Brain pericyte (primary cell): ENCODE measurements at places on chromosomes 11 and 22.

DNA sequence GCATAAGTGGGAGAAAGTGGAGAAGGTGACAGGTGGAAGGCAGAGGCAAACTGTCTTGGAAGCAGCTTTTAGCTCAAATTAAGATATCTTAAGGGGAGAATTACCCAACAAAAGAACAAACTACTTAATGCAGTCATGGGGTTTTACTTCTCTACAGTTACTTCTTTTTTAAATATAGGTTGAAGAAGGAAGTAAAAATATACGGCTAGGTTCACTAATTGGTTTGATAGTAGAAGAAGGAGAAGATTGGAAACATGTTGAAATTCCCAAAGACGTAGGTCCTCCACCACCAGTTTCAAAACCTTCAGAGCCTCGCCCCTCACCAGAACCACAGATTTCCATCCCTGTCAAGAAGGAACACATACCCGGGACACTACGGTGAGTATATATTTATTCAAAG, 40.8 kb downstream of the PDHX start:
- no peak for DNase-seq

DNA sequence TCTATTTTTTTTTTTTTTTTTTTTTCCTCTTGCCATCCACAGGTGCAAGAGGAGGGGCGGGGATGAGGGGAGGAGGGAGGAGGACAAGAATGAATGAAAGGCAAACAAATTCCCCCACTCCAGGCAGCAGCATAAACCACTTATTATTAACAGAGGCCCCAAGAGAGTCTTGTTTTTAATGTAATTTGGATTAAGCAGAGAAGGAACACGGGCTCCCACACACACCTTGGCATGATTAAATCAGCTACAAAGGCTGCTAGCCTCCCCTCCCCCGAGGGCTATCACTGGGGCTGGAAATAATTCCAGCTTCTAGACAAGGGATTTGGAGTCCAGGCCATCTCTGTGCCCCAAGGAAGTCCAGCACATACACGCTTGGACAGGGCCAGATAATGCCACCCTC, 93.4 kb upstream of the DRD2 start:
- no peak for DNase-seq

- no peak for DNase-seq
These were observed 682.3 kb downstream of the TBC1D22A start for GRCh38 chr22:47444746-47445065.

- DNase-seq, result no peak
These were observed 22.8 kb upstream of the TP53AIP1 start for GRCh38 chr11:128965485-128965884.

- DNase-seq, result no peak
These were observed 342.7 kb downstream of the TENM4 start for GRCh38 chr11:79098146-79098545.

GRCh38 chr11:109426442-109427240, 4.7 kb downstream of the C11orf87 start:
- DNase-seq, result no peak

DNA sequence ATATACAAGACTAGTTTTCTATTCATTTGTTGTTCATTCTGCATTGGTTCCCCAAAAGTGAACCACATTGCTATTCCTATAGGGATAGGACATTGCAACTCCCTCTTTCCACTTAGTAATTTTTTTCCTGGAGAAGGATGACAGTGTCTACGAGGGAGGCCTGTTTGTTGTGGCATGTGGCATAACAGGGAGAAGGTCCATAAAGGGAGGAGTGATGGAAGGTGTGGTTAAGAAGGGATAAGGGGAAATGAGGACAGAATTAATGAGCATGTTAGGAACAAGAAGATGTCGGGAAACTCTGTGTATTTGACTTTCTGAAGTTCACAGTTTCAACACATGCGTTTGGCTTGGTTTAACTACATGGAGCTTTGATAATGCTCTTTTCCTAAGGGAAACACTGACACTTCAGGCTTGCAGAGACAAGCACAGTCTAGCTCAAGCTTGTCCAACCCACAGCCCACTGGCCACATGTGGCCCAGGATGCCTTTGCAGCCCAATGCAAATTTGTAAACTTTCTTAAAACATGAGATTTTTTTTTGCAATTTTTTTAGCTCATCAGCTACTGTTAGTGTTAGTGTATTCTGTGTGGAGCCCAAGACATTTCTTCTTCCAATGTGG, 149.7 kb downstream of the TRPC6 start:
- DNase-seq, result no peak

DNA sequence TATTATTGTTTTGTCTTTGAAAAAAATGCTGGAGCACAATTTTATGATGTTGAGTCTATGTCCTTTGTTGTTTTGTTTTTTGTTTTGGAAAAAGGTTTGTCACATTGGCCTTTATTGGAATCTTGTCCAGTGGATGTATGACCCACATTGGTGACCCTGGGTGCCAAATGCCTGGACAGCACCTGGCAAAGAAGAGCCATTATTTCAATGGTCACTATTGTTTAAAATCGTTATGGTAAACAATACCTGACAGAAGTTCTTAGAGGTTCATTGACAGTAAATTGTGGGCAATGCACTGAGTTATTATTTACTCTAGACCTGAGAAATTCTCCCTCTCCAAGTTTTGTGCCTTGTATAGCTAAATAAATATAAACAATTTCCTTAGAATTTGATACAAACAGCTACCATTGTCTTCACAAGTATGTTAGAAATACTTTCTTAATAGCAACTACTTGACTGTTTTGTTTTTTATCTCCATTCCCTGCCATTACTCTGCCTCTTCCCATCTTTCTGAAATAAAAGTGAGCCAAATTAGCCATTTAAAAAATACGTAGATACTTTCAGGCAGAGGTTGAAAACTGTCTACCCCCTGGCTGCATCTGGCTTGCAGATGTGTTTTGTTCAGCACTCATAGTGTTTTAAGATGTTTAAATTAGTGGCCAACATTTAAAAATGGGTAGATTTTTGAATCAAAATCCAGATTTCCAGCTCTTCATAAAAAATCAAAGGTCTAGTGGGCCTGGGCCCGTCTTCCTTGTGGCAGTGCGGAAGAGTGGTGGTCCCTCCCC, 39.9 kb downstream of the BMAL1 start:
- DNase-seq, result no peak

DNA sequence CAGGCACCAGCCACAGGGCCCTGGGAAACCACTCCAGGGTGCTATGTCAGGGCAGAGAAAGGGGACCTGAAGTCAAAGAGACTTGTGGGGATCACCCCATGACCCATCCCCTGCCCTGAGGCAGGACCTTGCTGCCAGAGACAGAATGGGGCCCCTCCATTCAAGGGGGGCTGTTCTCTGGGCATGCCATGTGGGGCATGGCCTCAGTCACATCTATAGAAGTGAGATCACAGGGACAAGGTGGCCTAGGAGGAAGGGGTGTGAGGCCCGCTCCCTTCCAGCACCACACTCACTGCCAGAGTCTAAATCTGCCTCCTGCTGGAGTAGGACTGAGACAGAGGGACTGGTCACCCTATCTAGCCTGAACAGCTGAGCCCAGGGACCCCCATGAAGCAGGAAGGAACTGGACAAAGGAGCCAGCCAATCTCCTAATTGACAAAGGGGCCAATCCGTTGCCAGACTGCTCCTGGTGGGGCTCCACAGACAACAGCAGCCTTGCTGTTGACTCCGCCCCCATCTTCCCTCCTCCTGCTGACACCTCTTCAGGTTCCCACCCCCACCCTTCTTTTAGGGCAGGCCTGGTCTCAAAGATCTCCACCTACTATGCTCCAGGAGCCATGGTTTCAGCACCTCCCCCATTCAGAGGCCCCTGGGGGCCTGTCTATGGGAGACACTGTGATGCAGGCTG, 26.0 kb downstream of the NEAT1 start:
- DNase-seq, result no peak

- no peak for DNase-seq
These were observed 517.3 kb downstream of the TBC1D22A start for GRCh38 chr22:47279746-47280145.

DNA sequence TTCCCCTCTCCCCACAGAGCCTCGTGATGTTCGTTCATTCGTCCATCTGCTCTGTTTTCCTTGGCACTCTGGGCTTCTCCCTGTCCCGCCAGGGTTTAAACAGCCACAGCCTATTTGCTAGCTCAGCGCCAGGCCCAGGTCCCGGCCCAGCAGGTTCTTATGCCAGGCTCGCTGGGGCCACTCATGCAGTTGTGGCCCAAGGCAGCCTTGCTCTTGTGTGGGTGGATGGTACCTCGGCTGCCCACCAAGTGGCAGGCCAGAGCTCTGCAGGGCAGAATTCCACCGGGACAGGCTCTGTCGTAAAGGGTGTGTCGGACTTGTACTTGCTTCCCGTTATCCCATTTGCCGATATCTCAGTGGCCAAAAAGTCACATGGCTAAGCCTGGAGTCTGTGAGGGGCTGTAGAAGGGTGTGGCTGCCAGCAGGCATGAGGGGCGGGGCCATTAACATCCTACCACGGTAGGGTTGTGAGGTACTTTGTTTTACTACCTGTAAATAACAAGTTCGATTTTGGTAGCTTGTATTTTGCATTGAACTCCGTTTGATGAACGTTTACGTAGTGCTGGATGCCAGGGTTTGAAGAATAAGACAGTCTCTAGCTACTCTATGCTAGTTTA, 7.9 kb downstream of the FAM118A start:
- DNase-seq, result no peak

- DNase-seq, result no peak
These were observed 56.8 kb downstream of the CDKN1C start for GRCh38 chr11:2828585-2829330.

GRCh38 chr22:17566776-17567175, 3.5 kb downstream of the SLC25A18 start:
- no peak for DNase-seq

- no peak for DNase-seq
These were observed 612.8 kb downstream of the INSC start for GRCh38 chr11:15727520-15727914.

DNA sequence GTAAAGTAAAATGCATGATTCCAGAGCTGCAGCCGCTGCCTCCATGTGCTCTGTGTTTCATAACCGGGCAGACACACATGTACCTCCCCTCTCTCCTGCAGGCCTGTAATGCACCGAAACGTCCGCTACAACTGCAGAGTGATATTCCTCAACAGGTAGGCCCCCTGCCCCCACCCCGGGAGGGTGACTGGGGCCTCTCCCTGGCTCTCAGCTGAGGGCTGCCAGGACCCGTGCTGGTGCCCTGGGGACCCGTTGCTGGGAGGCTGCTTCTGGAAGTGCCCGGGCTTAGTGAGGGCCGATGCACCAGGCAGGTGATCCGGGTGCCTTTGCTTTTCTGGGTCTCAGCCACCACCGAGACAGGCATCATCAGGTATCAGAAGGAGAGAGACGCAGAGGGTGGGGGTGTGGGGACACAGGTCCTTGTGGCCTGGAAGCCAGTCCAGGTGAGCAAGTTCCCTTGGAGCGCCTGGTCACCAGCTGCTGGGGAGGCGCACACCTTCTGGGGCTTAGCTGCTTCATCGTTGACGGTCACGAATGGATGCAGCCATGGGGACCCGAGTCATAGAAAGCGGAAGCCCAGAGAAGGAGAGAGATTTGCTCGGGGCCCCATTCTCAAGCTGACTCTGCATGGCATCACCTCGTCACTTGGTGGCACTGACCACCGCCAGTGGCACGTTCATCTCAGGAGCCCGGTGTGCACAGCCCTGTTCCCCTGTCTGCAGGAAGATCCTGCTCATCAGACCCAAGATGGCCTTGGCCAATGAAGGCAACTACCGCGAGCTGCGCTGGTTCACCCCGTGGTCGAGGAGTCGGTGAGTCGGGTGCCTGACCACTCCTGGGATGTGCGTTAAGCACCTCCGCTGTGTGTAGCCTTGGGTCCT, 10.6 kb downstream of the NADSYN1 start:
- DNase-seq, result no peak

- DNase-seq, result no peak
These were observed 52.5 kb upstream of the NNMT start for GRCh38 chr11:114243461-114244372.

- DNase-seq, result no peak
These were observed 20.0 kb upstream of the CASP12 start for GRCh38 chr11:104918113-104918824.

- DNase-seq, result no peak
These were observed 68.7 kb downstream of the ZNRF3 start for GRCh38 chr22:28951969-28952521.

- DNase-seq, result no peak
These were observed 124.1 kb upstream of the BID start for GRCh38 chr22:17898375-17898774.

DNA sequence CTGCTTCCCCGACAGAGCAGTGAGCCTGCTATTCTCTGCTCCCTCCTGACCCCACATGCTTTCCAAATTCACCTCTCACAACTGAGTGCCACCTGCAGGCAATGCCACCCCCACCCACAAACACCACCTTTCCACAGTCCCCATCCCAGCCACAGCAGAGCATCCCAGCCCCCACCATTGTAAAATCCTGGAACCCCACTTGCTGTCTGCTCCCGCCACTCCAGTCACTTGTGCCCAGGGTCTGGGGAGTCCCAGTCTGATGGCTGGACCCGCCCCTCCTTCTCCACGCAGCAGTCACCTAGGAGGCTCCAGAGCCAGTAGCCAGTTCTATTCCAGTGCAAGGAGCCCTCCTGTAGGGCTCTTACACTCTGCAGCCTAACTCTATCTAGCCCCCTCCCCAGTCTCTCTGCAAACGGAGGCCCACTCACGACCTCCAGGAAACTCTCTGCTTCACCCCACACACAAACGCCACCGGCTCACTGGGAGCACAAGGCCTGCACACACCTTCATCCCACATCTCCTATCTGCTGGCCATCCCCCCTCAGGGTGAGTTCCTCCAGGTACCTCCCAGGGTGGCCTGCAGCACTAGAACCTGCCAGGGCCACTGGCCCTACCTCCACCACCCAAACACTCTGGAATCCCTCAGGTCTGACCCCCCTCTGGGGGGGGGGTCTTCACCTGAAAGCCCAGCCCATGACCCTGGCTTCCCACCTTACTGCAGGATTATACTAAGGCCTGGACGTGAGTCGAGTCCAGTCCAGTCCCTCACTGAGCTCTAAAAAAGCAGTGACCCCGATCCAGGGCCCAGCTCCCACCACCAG, 1.4 kb downstream of the GNB1L start:
- no peak for DNase-seq

DNA sequence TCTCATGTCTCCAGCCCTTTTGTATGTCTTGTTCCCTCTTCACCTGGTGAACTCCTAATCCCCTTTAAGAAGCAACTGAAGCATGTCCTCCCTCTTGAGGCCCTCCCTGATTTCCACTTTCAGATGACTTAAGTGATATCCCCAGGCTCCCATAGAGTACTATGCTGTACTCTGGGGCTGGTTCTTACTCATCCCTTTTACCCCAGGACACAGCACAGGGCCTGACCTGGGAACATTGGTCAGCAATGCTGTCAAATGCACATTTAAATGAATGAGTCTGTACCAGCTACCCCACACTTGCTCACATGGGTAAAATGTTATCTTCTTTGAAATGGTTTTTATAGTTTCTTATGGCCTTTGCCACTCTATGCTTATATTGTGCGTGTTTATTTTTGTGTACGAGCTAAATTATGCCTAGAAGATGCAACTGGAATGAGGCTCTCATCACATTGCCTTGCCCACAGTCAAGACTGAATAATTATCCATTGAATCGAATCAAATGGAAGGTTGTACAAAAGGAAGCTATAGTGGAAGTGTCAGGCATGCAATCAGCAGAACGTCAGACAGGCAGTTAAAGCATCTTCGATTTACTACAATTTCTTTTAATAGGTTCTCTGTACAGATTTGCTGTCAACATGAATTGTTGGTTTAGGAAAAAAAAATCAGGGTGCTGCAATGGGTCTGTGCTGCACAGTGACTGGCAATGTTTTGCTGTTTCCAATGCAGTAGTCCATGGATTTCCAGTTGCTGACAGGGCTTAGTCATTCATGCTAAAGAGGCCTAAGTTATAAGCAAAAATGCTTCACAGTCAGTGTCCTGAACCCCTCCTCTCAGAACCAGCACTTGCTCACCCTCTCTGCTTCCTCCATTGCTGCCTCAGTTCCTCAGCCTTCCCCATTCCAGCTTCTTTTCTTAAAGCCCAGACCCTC, 79.5 kb downstream of the PARVA start:
- no peak for DNase-seq
